ENCODE measurements at places on chromosomes 5 and 9. TPM values are rescaled to one million over a fixed set of nuclear protein-coding genes. Genes with fewer than 3 reads are reported as not detected.

Gene MSANTD3
- 74.4 TPM for total RNA-seq

Gene SOX30
- total RNA-seq: 0.10 TPM

Gene DBH
- total RNA-seq: not detected

Gene CSNK1A1
- 259 TPM for total RNA-seq

Gene CDH6
- total RNA-seq: 0.48 TPM

Gene UNC13B
- total RNA-seq: 19.3 TPM

Gene PCDHGA3
- 9.2 TPM for total RNA-seq

Gene GABRP
- total RNA-seq: not detected

Gene GCNT4
- total RNA-seq: 12.5 TPM

Gene COL15A1
- total RNA-seq: 0.68 TPM

DNA sequence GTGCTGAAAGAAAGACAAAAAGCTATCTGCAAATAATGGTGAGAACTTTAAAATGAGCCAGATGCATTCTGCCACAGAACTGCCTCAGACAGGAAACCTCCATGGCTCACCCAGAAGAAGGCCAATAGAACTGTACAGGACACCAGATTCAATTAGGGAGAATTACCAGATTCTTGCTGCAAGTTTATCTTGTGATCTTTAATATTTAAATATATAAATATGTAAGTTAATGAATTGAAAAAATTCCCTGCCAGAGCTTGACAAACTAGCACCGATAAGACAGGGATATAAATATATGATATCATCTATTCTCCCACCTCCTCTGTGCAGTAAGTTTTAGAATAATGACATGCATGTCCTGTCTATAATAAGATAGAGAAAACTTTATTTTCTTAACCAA lies 252.8 kb downstream of the PLK2 start:
- no peak for DNase-seq

- DNase-seq: no peak
Measured at GRCh38 chr5:29263915-29264351, 1929.6 kb upstream of the CDH6 start.

- DNase-seq: no peak
Measured at GRCh38 chr9:111147041-111147440, 108.8 kb upstream of the LPAR1 start.

DNA sequence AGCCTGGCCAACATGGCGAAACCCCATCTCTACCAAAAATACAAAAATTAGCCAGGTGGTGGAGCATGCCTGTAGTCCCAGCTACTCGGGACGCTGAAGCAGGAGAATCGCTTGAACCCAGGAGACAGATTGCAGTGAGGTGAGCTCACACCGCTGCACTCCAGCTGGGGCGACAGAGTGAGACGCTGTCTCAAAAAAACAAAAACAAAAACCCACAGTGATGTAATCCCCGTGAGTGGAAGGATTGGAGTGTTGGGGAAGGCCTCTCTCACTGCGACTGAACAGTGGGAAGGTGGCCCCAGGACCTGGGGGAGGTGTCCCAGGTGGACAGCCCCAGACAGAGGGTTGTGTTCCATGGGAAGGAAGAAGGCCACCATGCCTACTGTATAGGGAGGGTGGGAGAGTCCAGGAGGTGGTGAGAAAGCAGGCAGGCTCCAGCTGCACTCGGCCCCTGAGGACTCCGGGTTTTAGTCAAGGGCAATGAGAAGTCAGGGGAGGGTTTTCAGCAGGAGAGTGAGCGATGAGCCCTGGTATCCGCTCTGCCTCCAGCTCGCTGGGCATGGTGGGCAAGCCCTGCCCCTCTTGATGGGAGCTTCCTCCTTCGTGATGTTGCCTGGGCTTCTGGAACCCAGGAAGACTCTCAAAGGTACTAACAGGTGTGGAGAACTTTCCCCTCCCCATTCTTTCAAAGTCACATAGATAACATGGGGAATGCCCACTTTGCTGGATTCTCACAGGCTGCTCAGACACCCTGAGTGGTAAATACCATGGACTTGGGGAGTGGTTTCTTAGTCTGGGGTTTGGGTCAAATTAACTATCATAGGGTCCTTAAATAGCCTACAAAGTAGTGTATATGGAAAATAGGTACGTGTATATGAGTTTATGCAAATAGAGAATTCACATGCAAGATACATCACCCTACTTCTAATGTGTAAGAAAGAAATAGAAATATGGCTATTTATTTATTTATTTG lies 74.7 kb downstream of the PPARGC1B start:
- no peak for DNase-seq

DNA sequence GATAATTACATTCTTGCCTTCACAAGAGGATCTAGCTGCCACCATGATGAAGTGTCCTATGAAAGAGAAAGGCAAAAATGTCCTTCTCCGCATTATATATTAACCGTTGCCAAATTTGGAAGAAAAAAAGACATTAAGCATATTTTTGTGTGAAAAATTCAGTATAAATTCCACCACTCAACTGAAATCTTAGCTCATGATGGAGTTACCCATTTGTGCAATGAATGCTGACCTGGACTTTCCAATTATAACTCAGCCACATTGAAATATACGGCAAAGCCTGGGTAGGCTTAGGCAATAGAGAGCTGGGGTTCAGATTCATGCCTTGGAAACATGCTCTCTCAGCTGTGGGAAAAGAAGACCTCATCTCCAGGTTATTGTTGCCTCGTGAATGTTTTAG lies 71.3 kb upstream of the VCAN start:
- DNase-seq: no peak

GRCh38 chr9:7173139-7173538 lies 415.4 kb downstream of the KDM4C start:
- no peak for DNase-seq

DNA sequence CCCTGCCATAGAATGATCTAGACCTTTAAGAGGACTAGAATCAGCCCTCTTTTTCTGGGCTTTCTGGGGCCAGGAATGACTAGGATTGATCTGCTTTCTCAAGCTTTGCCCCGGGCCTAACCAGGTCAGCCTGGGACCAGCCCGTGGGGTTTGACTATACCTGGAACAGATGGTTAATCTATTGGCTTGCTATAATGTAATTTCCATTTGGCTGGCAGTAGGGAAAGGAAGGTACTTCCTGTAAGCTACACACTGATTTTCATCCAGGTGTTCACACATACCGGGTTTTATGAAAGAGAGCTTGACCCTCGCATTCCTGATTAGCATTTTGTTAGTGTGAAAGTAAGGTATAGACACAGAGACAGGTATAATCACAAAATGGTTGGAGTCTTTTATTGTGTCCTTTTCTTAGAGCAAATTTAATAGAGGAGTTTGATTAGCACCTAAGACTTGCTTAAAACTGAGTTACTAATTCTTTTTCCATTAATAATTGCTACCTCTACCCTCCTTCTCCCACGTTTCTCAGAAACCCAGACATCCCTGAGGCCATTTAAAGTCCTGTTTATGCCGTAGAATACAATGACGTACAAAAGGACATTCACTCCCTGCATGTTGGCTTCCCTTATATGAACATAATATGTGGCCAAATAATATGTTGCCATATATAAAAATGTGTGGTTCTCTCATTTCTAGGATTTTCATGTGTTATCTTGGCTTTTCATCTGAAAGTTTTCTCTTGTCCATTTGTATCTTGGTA lies 17.3 kb downstream of the LNPEP start:
- DNase-seq: no peak

GRCh38 chr5:173627860-173628392 lies 11.5 kb upstream of the BOD1 start:
- no peak for DNase-seq

- DNase-seq: peak; percentile 41
Measured at GRCh38 chr5:132180134-132180745, 47.4 kb downstream of the P4HA2 start.

- no peak for DNase-seq
Measured at GRCh38 chr9:98087420-98088354, 31.2 kb downstream of the NANS start.

DNA sequence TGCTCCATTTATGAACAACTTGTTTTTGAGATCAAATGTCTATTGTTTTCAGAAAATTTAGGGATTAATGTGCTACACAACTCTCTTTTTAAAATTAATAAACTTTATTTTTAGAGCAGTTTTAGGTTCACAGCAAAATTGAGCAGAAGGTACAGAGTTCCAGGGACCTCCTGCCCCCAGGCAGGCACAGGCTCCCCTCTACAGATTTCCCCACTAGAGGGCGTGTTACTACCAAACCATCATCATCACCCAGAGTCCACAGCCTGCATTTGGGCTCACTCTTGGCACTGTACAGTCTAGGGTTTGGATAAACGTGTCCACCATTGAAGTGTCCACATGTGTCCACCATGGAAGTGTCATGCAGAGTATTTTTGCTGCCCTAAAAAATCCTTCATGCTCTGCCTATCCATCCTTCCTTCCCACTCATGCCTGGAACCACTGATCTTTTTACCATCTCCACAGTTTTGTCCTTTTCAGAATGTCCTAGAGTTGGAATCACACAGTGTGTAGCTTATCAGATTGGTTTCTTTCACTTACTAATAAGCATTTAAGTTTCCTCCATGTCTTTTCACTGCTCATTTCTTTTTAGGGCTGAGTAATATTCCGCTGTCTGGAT lies 61.7 kb downstream of the MRPL36 start:
- peak; percentile 16 for DNase-seq
